ENCODE measurements at places on chromosomes 7 and 10. TPM values are rescaled to one million over a fixed set of nuclear protein-coding genes. Genes with fewer than 3 reads are reported as not detected.

DNA sequence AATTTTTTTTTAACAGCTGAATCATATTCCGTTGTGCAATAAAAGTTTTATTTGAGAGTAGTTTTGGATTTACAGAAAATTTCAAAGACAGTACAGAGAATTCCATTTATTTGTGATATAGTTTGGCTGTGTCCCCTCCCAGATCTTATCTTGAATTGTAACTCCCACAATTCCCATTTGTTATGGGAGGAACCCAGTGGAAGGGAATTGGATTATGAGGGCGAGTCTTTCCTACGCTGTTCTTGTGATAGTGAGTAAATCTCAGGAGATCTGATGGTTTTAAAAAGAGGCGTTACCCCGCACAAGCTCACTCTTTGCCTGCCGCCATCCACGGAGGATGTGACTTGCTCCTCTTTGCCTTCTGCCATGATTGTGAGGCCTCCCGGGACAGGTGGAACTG lies 228.0 kb upstream of the MAGI2 start:
- no peaks in the 10 kb centered on the region for H3K36me3 ChIP-seq
- H3K4me1 ChIP-seq: no peaks in the 10 kb centered on the region
- no peaks in the 10 kb centered on the region for H3K27me3 ChIP-seq
- H3K4me3 ChIP-seq: no peak overlapping the region
- no peak overlapping the region for H3K27ac ChIP-seq

DNA sequence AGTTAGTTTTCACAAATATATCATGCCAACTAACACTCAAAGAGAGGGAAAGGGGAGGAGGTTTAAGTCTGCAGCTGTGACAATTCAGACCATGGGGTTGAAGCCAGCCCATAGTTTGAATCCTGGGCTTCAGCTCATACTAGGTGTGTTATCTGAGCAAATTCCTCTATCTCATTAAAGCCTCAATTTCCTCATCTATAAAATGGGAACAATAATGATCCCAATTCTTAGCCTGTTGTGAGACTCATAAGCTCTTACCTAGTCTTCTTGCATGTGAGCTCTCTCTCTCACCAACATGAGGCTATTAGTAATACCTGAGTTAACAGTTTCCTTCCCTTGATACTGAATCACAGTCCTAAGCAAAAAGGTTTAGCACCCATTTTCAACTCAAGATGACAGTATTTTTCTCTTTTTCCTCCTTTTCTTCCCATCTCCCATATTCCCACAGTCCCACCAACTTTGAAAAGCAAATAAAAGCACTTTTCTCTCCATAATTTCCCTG lies 49.8 kb downstream of the NUDCD3 start:
- H3K27me3 ChIP-seq: no peaks in the 10 kb centered on the region
- no peak overlapping the region for H3K27ac ChIP-seq
- no peaks in the 10 kb centered on the region for H3K4me1 ChIP-seq
- DNase-seq: no peak
- H3K36me3 ChIP-seq: no peaks in the 10 kb centered on the region

- H3K27me3 ChIP-seq: no peaks in the 10 kb centered on the region
- H3K4me3 ChIP-seq: peak overlapping the region; percentile 86
- peak overlapping the region; percentile 96 for H3K27ac ChIP-seq
- H3K36me3 ChIP-seq: no peaks in the 10 kb centered on the region
- no peak for DNase-seq
Observed at GRCh38 chr7:107891636-107892366, 818 bp downstream of the DLD start.

GRCh38 chr10:95567903-95568630 lies 6.9 kb upstream of the SORBS1 start:
- H3K4me3 ChIP-seq: no peak overlapping the region
- H3K27ac ChIP-seq: peak overlapping the region; percentile 70
- H3K36me3 ChIP-seq: no peaks in the 10 kb centered on the region
- DNase-seq: no peak
- H3K27me3 ChIP-seq: no peaks in the 10 kb centered on the region

OR13A1 gene
- 1.5 TPM for total RNA-seq

DBNL gene
- 214 TPM for total RNA-seq

DNA sequence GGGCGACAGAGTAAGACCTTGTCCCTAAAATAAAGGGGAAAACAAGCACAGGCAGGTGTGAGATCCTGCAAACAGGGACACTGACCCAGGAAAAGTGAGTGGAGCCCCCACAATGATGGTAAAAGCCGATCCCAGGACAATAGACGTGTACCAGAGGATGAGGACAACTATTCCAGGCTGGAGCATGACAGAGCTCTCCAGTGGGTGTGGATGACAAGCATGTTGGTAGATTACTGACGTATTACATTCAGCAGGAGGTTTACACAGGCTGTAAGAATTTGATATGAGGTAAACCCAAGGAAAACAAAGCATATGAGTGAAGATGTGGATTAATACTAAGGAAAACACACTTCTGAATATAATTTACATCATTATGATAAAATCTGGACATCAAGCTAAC lies 27.8 kb upstream of the SMURF1 start:
- DNase-seq: no peak
- no peak overlapping the region for H3K27ac ChIP-seq
- H3K36me3 ChIP-seq: no peaks in the 10 kb centered on the region
- no peak overlapping the region for H3K4me3 ChIP-seq
- no peaks in the 10 kb centered on the region for H3K4me1 ChIP-seq

CPXM2 gene
- 9.2 TPM for total RNA-seq
